ENCODE measurements at places on chromosomes 3 and 15.

- no peak for DNase-seq
Observed at GRCh38 chr15:41892621-41893421, 1.0 kb downstream of the SPTBN5 start.

GRCh38 chr15:101528108-101528916 is 38.8 kb upstream of the PCSK6 start:
- no peak for DNase-seq

GRCh38 chr15:83538682-83539081 is 91.5 kb downstream of the SH3GL3 start:
- no peak for DNase-seq

- DNase-seq, result no peak
Observed at GRCh38 chr3:184812662-184813042, 686 bp downstream of the VPS8 start.

GRCh38 chr3:170171563-170171962 is 10.0 kb downstream of the PHC3 start:
- DNase-seq, result no peak

Measured in HTR-8/SVneo (cell line).